ENCODE measurements at places on chromosomes 3 and 15.
A peak's percentile ranks its signal among the peaks of the same experiment; 100 is the strongest.

DNA sequence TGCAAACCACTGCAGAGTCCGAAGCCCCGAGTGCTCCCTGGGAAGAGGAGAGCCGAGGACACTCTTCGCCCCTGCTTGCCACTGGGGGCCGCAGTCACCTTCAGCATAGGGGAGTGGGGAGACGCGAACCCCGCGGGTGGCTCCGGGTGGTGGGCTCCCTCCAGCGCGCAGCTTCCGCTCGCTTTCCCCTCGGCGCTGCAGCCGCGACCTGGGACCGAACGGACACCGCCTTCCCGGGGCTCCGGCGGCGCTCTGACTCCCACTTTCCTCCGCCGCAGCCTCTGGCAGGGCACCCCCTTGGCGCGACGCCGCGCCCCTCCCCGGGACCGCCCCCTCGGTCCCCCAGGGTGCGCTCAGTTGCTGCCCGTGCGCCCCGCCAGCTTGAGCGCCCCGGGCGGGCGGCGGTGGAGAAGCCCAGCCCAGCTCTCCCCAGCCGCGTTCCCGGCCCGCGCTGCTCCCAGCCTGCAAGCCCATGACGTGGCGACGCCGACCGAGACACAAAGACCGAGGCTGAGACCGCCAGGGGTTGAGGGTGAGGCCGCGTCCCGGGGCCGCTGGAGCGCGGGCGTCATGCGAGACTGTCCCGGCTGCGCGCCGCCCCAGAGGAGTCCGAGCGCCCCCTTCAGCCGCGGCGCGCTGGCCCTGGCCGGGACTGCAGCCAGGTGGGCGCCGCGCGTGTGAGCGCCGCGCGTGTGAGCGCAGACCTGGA, at the start of gene MINAR1:
MINAR1 (plus strand) TSS at position 701 of the 709 bp plus-strand sequence. CDS start 23,812 bp downstream, outside the sequence.
- peak; percentile 8 for DNase-seq

- no peak for DNase-seq
Observed at GRCh38 chr15:91912336-91912735, 58.8 kb downstream of the SLCO3A1 start.

- DNase-seq: no peak
Observed at GRCh38 chr3:45258317-45258716, 32.2 kb upstream of the TMEM158 start.

GRCh38 chr3:49341996-49342395, 2.1 kb upstream of the USP4 start:
- no peak for DNase-seq

- DNase-seq: no peak
Observed at GRCh38 chr3:142844339-142844977, 44.4 kb downstream of the PCOLCE2 start.

- no peak for DNase-seq
Observed at GRCh38 chr3:132964266-132964665, 73.9 kb upstream of the TMEM108 start.

DNA sequence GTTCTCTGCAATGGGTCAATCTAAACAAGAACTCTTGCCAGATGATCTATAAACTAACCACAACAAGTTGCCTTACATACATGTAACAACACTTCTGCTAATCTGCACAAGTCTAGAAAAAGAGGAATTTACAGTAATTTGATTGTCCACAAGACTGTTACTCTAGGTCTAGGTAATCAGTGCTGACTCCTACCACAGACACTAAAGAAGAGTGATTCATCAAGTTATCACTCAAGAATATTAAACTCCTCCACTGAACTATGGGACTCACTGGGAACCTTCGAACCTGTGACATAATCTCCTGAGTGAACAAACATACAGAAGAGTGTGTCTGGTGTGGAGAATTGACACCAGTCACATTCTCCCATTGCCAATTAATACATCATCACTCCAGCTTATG, 138.3 kb downstream of the ANXA2 start:
- DNase-seq: no peak

DNA sequence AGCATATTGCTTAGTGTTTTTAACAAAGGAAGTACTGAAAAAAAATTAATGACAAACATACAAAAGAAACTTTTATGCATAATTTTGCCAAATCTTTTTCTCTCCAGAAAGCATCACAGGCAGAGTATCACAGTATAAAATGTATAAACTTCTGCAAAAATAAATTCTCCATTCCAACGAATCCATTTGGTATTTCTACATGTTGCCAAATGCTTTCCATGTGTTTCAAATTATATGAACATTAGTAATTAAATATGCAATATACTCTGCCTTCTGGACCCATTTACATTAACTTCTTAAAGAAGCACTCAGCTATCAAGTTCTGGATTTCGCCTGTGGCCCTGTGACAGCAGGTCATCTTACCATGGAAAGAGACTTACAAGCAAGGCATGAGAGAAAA, 189.1 kb upstream of the ALCAM start:
- no peak for DNase-seq

- peak; percentile 58 for DNase-seq
Observed at GRCh38 chr15:64905119-64905831, 6.4 kb upstream of the ANKDD1A start.

GRCh38 chr15:79849789-79850188, 47.0 kb downstream of the MTHFS start:
- no peak for DNase-seq

Measured in stimulated activated CD8-positive, alpha-beta memory T cell treated with anti-CD3 and anti-CD28 coated beads, Interleukin-15, amount 100 ng/mL, for 48 hours (primary cell).